Thymus (tissue), 14 donors: ENCODE measurements at places on chromosomes 5 and 9.

GRCh38 chr9:84293001-84293798 lies 47.4 kb downstream of the SLC28A3 start:
- DNase-seq, result no peak

- DNase-seq, result no peak
Observed at GRCh38 chr5:147858565-147858964, 19.9 kb upstream of the SCGB3A2 start.

DNA sequence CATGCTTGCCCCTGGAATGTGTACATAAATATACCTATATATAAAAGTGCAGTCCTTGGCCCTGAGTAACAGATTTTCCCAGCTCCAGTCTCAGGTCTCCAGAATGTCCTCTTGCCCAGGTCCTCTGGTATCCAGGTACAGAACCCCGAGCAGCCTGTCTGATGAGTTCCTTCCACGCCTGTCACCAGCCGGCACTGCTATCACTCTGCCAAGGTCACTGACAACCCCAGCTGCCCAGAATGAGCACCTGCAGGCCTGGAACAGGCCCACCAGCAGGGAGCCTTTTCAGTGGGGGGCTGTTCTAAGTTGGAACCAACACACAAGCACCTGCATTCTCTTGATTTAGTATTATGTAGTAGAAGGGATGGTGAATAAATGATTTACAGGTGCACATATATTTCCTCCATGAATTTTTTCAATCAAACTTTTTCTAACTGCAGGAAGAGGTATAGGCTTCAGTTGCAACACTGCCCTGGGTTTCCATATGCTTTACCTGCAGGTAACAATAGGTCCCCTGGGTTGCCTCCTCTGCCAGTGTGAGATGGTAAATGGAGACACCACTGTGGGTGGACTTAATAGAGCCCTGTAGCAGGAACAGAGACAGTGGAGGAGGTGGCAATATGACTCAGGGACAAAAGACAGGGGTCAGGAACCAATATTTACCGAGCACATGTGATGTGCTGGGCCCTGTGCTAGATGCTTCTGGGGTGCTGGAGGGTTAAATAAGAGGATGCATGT lies 291.9 kb downstream of the SPOCK1 start:
- no peak for DNase-seq

DNA sequence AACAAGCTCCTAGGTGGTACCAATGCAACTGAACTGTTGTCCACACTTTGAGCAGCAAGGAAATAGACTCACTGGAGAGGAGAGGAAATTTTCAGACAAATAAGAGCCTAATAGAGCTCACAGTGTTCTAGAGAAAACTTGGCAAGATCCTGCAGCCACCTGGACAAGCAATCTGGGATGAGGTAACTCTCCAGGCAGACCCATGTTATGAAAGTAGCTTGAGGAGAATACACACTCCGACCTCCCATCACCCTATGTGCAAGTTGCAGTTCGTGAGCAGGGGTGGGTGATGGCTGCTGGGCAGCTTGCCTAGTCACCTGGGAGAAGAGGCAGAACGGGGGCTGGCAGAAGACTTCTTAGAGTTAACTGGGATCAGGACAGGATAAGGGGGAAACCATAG lies 102.2 kb downstream of the KLF4 start:
- DNase-seq, result no peak

GRCh38 chr5:169325273-169325672 lies 24.3 kb upstream of the SLIT3 start:
- DNase-seq, result no peak

DNA sequence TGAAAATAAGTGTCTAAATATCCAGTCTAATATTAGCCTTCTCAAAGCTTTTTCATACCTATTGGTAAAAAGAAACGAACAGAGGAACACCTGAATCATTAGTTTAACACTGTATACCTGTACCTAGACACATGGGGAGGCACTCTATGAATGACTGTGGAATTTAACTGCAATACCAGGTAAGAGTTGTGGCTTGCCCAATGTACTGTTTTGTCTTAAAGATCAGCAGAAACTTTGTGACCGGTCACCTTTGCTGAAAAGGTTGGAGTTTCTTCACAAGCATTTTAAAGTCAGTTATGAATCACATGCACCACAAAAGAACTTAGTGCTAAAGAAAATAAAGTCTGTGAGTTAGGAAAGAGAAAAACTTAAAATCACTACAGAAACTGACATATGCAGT lies 2.4 kb downstream of the PGGT1B start:
- no peak for DNase-seq

DNA sequence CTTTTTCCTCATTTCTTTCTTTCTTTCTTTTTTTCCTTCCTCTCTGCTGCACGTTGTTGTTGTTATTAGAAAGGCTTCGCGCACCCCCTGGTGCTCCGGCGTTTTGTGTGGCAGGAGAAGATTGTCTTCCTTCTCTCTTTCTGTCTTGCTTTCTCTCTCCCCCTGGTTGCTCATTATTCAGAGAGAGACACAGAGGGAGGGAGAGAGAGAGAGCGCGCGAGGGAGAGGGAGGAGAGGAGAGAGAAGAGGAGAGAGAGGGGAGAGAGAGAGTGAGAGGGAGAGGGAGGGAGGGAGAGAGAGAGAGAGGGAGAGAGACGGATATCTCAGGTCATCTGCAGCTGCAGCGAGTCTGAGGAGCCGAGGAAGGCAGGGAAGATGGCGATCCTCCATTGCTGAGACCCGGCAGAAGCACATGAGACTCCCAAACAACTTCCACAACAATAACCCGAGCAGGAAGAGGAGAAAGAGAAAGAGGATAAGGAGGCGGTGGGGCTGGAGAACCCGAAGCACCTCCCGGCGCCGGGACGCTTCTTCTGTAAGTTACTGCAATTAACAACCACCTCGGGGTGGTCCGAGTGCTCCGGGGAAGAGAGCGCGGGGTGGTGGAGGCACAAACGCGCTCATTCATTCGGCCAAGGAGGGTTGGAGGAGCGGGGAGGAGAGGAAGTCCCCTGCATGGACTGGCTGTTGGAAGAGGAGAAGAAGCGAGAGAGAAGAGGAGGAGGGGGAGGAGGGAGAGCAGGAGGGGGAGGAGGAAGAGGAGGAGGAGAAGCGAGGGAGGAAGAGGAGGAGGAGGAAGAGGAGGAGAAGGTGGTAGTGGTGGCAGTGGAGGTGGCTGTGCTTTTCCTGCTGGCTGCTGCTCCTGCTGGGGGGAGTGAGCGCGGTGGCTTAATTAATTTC lies at the start of gene ZNF462:
Gene ZNF462, plus strand, starts transcription at position 346 of the 900 bp plus-strand sequence. CDS start 60,218 bp downstream, outside the sequence.
- no peak for DNase-seq

DNA sequence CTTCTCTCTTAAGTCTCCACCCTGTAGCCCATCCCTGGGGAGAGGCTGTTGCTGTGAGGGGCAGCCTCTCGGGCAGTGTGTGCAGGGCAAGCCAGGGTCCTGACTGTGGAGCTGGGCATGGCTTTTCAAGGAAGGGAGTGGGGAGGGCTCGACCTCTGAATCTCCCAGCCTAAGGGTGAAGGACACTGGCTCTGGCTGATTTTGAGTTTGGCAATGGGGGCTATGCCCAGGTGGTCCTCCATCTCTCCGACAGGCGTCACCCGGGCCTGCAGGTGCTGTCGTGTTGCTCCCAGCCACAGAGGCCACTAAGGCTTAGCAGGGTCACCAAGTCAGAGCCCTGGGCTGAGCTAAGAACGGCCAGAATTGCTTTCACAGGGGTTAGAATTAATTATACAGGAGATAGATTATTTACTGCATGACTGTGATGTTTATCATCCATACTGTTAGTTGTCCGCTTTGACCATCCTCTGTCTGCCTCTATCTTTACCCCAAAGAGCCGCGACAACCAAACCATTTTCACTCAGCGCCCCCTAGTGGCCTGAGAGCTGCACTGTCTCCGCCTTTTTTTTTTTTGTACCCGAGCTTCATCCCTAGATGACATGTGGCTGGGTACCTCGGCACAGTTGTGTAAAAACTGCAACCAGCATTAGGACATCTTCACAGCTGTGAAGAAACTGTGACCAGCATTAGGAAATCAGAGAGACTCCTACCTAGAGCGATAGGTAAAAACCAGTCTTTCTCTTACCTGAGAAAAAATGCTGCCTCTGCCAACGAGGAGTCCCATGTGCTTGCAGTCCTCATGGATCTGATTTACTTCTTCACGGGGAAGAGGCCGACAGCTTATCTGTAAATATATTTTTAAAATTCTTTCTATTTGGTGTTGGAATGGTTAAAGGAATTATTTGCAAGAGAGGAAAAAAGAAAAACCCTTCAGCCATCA lies 44.5 kb downstream of the AGXT2 start:
- peak; percentile 68 for DNase-seq

DNA sequence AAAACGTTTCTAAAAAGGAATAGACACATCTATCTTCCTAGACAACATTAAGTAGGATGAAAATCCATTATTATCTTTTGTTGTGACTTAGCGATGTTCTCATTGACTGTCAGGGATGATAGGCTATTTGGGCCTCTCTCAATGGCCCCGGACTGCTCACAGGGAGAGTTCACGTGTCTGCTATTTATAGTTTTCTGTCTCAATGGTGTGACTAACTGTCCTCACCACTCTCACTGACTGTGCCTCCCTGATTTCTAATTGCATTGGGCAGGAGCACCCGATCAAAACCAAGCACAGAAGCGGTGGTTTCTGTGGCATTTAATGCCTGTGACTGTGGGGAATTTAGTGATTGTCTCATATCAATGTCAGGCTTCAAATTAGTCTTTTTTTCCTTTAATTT lies 286.7 kb upstream of the KLF9 start:
- DNase-seq, result no peak

DNA sequence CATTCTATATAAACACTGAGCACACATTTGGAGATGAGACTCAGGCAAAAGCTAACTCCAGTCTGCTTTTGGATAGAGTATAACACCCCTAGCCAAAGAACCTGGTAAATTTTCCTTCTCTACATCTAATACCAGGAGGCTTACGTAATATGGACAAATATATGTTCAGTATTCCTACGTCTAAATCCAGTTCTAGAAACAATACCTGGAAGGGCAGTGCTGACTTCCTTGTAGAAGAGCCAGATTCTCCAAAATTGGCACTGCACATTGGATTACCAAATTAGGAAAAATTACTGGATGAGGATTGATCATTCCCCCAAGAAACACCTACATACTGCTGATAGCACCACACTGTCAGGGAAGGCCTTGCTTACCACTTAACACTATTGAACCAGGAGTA lies 247.4 kb downstream of the SAXO1 start:
- DNase-seq, result no peak

DNA sequence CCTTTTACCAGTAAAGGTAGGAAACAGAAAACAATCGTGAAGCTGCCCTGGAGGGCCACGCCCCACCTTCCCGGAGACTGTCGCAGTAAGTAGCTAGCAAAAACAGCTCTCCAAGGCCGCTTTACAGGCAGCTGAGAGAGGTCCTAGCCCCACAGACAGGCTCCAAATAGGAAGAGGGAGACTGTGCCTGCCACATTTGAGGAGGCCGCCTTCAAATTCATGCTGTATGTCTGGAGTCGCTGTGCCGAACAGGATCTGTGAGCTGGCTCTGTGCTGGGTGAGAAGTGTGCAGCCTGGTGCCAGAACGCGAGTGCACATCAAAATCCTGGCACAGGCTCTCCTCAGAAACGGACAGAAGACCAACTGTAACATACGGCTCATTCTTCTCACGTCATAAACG lies 582.2 kb downstream of the CETN3 start:
- no peak for DNase-seq

DNA sequence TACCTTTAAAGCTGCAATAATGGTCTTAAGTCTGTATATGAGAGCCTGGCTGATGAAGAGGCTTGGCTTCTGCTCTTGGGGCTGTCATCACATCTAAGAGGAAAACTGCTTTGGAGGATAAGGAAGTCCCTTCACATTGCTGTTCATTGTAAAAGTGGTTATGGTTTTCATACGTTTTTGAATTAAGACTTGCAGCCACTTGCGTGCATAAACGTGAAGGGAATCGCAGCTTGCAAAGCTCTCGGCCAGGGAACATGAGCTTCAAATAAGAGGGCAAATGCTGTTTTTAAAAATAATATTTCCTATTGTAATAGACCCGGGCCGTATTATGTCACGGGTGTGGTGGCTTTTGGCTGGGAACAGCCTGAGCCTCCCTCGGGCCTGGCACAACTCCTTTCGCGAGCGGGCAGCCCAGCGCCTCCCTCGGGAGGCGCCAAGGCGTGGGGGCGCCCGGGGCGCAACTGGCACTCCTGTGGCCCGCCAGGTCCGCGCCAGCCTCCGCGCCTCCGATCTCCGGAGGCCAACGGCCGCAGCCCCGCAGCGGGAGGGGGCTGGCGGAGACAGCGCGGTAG lies 538 bp upstream of the ARHGEF28 start:
- DNase-seq, result no peak

DNA sequence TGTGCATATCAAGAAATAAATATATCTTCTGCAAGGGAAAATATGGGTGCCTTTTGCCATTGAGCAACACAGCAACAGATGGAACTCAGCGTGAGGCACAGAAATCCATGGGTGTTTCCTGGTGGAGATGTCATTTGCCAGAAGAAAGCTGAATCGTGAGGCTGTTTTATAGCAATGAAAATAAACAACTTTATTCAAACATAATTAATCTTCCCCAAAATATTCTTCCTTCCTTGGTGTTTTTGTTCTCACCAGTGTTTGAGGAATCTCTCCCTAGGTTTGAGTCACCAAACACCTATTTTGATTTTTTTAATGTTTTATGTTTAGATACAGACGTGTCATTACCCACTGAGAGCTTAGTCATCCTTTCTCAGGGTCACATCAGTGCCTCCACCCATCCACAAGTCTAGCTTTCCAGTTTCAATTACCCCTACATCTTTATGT lies 65.8 kb upstream of the PAPPA start:
- no peak for DNase-seq

- DNase-seq, result no peak
Observed at GRCh38 chr9:4160249-4160648, 139.6 kb downstream of the GLIS3 start.

DNA sequence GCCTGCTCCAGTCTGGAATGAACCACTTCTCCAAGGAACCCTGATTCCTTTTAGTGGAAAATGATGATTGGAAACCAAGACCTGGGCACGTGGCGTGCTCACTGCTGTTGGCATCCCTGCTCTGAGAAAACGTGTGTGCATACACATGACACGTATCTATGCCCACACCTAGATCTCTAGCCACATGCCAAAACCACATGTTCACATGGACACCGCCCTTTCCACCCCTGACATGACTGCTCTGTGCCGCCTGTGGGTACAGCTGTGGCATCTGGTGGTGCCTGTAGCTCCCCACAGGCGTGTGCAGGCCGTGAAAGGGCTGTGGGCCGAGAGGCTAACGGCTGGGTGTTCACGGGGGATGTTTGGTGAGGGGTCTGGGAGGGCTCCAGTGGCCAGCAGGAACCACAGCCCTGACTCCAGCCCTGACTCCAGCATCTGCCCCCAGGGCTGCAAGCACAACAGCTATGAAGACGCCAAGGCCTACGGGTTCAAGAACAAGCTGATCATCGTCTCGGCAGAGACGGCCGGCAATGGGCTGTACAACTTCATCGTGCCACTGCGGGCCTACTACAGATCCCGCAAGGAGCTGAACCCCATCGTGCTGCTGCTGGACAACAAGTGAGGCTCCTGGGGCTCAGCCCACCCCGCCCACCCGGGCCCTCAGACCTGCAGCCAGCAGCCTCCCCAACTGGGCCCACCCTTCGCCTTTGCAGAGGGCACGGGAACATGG lies 75.1 kb downstream of the KCNT1 start:
- DNase-seq, result no peak

GRCh38 chr9:35028341-35028740 lies 38.8 kb downstream of the DNAJB5 start:
- DNase-seq, result no peak

GRCh38 chr5:76836585-76836984 lies 13.2 kb upstream of the S100Z start:
- no peak for DNase-seq
